ENCODE measurements at places on chromosomes 2 and 18.

DNA sequence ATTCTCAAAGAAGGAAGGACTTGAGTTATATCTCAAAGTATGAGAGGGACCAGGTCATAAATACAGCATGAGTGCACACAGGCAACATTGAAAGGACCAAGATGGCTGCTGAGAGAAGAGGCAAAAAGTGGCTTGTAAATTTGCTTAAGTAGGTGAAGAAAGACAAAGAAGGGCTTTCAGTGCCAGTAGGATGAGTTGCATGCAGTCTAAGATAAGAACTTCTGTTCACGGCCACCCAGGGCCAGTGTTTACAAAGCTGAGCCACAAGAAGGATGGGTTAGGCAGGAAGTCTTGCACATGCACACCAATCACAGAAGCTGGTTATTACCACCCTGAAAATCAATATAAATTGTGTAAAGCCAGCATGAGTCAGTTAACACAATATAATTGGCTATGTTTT lies 3.1 kb upstream of the ABCB11 start:
- peak; percentile 3 for DNase-seq

GRCh38 chr2:18268400-18268799 lies 292.1 kb downstream of the RDH14 start:
- DNase-seq: no peak

DNA sequence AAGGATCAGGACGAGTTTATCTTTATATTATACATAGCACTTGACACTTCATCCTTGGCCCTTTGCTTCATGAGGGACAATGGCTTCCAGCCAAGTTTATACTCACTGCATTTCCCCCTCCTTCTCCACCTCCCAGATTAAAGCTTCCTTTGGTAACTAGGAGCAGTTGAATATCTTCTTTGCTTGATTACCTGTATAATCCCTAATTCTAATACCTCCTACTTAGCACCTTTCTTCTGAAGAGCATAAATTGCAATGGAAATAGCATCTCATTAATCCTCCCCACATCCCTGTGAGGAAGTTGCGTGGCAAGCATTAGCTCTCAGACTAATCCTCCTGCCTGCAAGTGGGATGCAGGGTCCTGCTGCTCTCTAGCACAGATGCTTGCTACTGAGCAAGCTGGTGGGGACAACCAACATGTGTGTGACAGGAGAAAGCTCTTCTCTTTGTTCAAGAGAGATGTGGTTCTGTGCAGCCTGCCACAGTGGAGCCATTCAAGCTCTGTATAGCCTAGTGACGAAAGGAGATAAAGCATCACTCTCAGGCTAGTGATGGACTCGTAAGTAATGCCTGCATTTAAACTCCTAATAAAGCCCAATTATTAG lies 19.1 kb downstream of the KLHL14 start:
- DNase-seq: no peak

GRCh38 chr2:195514365-195514764 lies 142.7 kb upstream of the SLC39A10 start:
- DNase-seq: no peak
